Stimulated activated CD8-positive, alpha-beta memory T cell treated with anti-CD3 and anti-CD28 coated beads, Interleukin-2, amount 100 ng/mL, for 1 hour (primary cell): ENCODE measurements at places on chromosomes 5 and 9.
A peak's percentile ranks its signal among the peaks of the same experiment; 100 is the strongest.

- DNase-seq: no peak
These were observed 374.9 kb downstream of the MAT2B start for GRCh38 chr5:163880302-163880701.

GRCh38 chr5:180069589-180070247, 1.8 kb downstream of the RNF130 start:
- DNase-seq: no peak

GRCh38 chr5:45089870-45090269, 281.1 kb downstream of the MRPS30 start:
- DNase-seq: no peak

GRCh38 chr9:100190339-100190738, 91.3 kb downstream of the INVS start:
- no peak for DNase-seq

DNA sequence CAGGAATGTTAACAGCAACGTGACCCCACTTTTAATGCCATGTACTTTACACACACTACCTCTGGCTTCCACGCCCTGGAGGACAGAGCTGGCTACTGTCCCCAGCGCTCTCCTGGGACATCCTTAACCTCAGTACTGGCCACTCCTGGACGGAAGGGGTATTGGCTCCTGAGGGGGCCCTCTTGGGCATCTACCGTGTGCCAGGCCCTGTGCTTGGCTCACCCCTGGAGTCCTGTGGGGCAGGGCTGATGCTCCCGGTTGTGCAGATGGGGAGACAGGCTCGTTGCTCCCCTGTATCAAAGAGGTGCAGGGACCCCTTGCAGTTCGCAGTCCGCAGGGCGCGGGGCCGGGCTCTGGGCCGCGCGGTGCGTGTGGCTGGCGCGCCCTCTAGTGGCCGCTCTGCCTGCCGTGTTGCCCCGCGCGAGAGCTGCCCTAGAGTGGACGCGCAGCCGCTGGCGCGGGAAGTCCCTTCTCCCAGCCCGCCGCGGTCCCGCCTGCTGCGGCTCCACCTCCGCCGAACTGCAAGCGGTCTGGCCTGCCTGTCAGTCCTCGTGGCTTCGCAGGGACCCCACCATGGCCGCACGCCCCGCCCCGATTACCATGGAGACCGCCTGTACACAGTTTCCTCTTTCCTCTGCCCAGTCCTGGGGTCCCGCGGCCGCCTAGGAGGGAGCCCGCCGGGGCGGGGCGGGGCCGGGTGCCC, at the start of gene WDR38:
TSS of gene WDR38 (plus strand) at position 632 of the 703 bp plus-strand sequence. CDS start 72 bp downstream, outside the sequence.
- peak; percentile 59 for DNase-seq

DNA sequence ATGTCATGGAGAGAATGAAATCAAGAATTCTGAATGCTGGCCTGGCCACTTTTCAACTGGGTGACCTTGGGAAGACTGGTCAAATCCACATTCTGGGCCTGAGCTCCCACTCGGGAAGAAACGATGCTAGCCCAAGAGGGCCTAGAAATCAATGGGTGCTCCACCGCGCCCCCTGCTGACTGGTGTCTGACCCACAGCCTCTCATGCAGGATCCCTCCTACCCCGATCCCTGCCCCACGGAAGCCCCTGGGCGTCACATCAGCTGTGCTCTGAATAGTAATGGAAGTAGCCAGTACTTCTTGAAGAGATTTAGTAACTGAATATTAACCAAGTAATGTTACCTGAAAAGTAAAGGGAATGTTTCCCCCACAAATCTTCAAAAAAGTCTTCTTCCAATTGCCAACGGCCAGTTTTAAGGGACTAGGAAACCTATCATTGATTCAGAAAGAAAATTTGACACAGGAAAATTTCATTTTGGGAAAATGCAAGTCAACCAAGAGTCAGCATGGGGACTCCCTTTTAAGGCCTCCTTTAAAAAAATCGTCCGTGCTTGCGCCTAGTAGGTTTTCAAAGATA, 43.9 kb downstream of the CRB2 start:
- DNase-seq: no peak

DNA sequence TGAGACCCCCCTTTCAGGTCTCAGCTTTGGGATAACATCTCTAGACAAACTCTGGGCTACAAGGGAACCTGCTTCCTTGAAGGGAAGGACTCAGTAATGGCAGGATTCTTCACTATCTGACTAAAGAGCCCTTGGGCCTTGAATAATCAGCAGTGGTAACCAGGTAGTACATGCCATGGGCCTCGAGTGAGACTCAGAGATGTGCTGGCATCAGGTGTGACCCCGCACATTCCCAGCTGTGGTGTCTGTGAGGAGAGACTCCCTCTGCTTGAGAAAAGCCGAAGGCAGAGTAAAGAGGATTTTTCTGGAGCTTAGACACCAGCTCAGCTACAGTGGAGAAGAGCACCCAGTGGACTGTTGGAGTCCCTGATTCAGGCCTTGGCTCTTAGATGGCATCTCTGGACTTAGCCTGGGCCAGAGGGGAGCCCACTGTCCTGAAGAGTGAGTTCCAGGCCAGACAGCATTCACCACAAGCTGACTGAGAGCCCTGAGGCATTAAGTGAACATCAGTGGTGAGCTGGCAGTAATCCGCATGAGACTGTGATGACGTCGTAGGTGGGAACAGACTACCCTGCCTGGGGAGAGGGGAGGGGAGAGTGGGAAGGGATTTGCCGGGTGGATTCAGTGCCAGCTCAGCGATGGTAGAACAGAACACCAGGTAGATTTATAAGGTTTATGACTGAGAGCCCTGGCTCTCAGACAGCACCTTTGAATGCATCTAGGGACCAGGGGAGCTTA, 5.3 kb upstream of the ZNF782 start:
- no peak for DNase-seq

DNA sequence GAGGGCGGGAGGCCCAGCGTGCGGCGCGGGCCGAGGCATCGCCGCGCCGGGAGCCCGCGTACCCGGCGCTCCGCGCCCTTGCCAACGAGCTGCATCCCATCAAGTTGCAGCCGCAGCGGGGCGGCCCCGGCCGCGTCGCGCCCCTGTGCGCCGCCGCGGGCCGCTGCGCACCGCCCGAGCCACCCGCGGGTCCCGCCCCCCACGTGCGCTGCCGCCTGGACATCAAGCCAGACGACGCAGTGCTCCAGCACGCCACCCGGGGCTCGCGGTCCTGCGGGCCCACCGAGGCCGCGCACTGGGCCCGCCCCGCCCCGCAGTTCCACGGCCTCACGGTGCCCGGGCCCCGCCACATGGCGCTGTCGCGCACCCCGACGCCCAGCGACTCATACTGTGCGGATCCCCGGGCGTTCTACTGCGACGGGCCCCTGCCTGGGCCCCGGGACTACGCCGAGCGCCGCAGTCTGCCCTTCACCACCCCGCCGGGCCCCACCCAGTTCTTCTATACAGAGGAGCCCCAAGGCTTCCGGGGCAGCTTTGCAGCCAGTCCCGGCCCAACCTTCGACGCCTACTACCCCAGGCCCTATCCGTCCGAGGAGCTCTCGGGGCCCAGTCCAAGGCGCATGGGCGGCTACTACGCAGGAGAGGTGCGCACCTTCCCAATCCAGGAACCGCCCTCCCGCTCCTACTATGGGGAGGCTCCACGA, 2.6 kb downstream of the AJM1 start:
- no peak for DNase-seq

DNA sequence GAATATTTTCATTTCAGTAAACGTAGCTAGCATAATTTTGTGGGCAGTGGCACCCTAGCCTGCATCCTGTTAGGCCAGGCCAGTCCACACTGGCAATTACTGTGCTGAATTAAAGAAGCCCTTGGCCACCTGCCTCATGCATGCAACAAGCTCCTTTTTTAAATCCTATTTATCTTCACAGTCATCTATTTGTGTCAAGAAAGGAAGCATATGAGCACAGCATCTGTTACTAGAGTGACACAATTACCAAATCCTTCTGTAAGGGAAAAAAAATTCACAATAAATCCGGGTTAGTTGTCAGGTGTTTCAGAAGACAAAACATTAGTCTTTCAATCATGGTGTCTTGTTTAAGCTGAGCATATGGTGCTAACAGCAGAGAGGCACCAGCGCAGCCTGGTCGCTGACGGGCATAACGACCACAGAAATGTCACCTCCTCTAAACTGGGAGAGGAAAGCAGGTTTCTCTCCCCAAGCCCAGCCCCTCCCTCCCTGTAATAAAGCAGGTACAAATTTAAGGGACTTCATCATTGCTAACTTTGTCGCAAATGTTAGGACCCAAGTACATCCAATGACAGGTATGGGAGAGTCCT, 520.6 kb downstream of the CTNND2 start:
- DNase-seq: no peak

GRCh38 chr5:143041-143440, 48.3 kb upstream of the LRRC14B start:
- no peak for DNase-seq

- no peak for DNase-seq
These were observed 3.0 kb upstream of the CDX1 start for GRCh38 chr5:150163547-150164059.

GRCh38 chr5:96337048-96337781, 95.8 kb downstream of the PCSK1 start:
- no peak for DNase-seq

- DNase-seq: no peak
These were observed 31.3 kb upstream of the IFNE start for GRCh38 chr9:21513431-21513830.

DNA sequence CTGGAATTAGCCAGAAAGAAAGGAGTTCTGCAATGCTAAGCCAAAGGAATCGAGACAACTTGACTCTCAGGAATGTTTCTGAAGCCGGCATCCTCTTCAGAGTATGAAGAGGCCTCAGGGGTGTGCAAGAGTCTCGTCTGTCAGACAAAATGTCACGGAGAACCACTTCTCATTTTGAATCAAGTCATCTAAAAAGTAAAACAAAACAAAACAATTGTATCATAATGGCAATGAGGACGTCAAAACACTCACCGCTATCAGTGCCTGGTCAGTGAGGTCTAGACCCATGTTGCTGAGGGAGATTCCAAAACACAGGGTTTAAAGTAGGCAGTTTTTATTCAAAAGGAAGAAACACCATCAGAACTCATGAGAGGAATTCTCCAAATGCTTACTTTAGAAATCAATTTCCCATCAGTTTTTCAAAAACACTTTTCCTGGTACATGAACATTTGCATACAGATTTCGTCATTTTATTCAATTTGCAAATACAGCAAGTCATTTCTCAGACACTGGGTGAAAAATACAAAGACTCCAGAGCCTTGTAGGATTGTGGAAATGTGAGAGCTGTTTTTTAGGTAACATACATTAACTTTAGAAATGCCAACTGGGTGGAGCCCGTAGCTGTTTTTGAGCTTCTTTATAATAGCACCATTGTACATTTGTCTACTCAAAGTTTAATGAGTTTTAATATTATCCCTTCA, 89.5 kb upstream of the MAP3K1 start:
- no peak for DNase-seq

- no peak for DNase-seq
These were observed 124.6 kb downstream of the ACER2 start for GRCh38 chr9:19533373-19533772.

DNA sequence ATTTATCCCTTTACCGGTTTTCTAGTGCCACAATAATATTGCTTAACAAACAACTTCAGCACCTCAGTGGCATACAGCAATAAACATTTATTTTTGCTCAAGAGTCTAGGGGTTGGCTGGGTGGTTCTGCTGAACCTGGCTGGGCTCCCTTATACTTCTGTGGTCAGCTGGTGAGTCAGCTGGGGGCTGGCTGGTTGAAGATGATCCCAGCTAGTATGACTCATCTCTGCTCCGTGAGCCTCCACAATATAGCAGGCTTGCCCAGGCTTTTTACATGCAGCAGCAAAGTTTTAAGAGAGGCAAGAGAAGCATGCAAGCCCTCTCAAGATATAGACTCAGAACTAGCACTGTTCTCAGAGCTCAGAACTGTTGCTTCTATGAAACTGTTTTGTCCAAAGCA, 523.5 kb upstream of the CLINT1 start:
- no peak for DNase-seq

GRCh38 chr9:69574057-69574456, 98.1 kb downstream of the APBA1 start:
- DNase-seq: no peak

DNA sequence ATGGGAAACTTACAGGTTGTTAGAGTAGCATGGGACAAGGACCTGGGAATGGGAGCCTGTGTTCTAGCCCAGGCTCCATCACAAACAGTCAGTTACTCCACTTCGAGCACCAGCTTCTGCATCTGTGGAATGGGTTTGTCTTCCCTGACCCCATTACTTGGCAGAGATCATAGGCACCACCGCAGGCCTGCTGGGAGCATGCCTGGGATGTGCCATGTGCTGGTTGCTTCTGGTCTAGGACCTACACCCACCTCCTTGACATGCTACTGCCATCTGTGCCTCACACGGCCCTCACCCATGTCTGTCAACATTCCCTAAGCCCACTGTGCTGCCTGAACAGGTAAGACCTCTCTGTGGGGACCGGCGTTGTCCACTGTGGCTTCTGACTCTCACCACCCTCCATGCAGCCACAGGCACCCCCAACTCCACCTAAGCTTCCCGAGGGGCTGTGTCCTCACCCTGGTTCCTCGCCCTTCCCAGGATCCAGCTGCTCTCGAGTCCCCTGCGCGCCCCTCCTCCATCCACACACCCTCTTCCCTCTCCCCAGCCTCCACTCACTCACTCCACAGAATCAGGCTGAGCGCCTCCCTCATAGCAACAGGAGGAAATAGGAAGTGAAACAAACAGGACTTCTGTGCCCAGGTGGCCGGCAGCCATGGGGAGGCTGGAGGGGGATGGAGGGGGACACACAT, 85.9 kb upstream of the FAM120A start:
- DNase-seq: no peak

DNA sequence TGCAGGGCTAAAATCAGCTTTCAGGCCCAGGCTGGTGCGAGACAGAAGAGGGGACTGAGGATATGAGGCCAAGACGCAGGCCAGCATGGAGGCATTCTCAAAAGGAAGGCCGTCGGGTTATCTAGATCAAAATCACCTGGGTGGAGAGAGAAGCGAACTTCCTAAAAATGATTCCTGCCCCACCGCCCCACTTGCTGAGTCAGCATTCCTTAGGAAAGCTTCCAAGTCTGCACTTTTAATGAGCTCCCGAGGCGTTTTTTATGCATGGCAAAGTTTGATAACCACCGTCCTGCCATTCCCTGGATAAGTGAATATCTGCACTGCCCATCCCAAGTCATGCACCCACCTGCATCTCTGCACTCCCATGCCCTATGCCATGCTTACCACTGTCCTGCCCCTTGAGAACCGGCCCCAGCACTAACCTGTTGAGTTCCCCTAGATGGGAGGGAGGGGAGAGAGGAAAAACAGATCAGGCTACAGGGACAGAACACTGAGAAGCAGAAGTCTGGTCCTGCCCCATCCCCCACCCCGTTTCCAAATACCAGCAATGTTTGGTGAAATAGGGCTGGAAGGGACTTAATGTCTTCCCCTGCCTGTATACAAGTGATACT, 1.6 kb upstream of the SPOCK1 start:
- DNase-seq: no peak

- DNase-seq: no peak
These were observed 130.7 kb upstream of the NREP start for GRCh38 chr5:111887706-111888105.

DNA sequence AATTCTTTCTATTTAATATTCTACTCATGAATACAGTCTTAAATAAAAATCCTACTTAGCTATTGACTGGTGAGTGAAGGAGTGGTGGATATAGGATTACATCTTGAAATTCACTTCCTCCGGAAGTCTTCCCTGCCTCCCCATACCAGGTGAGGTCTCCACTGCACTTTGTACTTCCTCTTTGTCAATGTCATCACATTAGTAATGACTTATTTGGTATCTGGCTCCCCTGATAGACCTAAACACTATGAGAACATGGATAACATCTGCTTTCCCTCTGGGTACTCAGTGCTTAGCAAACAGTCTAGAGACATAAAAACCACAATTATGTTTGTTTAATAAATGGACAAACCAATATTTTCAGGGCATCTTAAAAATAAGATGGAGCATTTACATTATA, 532.1 kb downstream of the PDE4D start:
- DNase-seq: no peak
